ENCODE measurements at places on chromosomes 2 and 18.

- DNase-seq = no peak
Observed at GRCh38 chr2:74947703-74948102, 10.7 kb upstream of the POLE4 start.

- DNase-seq = no peak
Observed at GRCh38 chr2:173037245-173038120, 38.2 kb upstream of the MAP3K20 start.

DNA sequence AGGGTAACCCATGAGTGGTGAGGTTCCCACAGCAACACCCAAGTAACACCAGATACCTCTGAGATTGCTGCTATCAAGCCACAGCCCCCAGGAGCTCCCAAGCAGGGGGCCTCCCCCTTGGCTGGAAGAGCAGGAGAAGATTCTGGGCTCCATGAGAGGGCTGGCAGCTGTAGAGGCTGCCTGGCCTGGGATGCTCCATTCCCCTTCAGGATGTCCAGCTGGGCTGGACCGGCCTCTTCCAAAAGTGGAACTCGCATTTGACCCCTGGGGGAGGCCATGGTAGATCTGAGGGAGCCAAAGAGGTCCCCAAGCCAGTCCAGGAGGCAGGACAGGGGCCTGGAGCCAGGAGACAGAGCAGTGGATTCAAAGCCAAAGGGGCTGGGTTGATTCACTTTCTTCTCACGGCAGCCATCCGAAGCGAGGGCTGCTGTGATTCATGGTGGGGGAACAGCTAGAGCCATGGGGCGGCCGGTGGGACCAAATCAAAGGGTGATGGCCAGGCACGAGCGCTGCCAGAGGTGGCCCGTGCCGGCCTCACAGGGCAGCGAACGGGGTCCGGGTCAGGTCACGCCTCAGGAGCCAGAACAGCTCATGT, 95.3 kb upstream of the ID2 start:
- DNase-seq = no peak

GRCh38 chr2:95012881-95013550, 12.5 kb upstream of the MAL start:
- no peak for DNase-seq

GRCh38 chr18:8262221-8262620, 347.0 kb upstream of the RAB12 start:
- DNase-seq = no peak

DNA sequence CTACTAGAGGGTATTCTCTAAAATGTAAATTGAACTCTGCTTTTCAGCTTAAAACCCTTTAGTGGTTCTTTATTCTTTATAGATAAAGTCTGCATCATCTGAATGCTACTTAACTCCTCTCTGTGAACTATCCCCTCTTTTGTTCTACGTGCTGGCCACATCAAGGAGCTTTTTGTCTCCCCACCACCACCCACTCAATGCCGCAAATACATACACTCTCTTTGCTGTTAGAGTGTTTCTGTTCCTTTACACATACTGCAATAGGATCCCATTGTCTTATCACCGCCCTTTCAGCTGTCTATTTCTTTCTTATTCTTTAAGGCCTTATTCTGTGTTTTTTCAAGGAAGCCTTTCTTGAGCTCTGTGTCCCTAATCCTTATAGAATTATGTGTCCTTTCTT, 83.3 kb downstream of the EML4 start:
- DNase-seq = no peak

DNA sequence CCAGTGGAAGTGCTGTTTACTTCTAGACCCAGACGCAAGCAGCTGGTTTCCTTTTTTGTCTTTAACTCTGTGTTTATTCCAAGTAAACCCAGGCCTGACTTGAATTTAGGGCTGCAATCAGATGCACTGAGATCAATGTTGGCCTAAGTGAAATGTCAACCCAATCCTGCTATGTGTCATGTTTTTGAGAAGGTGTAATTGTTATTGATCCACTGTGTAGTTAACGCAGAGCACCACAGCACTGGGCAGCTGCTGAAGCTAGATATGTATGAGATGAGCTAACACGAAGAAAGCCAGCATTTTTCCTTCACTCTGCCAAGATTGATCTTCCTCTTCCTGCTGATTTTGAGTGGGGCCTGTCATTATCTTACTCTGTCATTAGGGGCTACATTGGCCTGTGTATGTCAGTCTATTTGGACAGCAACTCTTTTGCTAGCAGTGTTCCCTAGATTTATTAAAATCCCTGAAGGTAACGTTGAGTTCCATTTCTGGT, 18.9 kb upstream of the DLX1 start:
- DNase-seq = no peak

DNA sequence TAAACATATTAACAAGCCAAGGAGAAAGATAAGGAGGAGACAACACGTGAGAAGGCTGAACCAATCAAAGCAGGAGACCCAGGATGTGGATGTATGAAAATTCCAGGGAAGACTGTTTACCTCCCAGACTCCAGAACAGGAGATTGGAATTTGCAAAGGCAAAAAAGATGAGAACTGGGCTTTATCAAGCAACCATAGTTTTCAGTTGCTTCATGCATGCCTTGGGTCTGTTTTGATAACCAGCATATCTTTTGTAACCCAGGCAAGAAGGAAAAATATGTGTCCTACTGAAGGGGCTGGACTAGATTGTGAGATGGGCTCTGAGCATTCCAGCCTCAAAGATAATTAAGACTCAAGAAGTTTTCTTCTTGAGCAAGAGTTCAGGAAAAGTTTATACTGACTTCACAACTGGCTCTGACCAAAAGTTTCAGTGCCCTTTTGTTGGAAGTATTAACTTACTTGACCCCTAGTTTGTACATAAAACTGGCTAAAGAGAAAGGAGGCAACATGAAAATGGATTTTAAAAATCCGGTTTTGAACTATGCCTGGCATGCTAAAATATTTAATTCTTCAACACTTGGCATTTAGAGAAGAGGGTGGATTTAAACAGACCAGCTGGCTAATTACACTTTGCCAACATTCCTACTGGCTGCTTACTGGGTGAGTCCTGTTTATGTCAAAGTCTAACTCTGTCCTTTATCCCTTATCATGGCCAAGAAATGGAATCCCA, 79.3 kb upstream of the CD28 start:
- DNase-seq = no peak

GRCh38 chr2:127220102-127220767, at the start of gene CYP27C1:
CYP27C1 (minus strand) TSS chr2:127220299; CDS start chr2:127220270, 29 bp downstream.
- DNase-seq = no peak

GRCh38 chr2:191666732-191667131, 11.2 kb upstream of the NABP1 start:
- DNase-seq = no peak

DNA sequence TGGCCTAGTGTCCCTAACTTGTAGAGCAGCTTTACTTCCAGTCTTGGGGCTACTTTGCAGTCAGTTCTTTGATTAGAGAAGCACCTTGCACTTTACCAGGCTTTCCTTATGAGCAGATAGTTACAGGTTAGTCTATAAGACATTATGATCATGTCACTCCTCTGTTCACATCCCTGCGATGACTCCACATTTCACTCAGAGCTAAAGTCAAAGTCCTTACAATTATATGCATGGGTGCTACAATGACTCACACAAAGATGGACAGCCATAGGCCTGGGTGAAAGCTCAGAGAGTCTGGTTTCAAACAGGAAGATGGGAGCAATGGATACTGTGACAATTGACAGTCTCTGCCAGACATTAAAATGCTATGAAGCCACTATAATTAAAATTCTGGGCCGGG, 27.1 kb upstream of the SSB start:
- no peak for DNase-seq
